ENCODE measurements at places on chromosomes 1 and 21.

DNA sequence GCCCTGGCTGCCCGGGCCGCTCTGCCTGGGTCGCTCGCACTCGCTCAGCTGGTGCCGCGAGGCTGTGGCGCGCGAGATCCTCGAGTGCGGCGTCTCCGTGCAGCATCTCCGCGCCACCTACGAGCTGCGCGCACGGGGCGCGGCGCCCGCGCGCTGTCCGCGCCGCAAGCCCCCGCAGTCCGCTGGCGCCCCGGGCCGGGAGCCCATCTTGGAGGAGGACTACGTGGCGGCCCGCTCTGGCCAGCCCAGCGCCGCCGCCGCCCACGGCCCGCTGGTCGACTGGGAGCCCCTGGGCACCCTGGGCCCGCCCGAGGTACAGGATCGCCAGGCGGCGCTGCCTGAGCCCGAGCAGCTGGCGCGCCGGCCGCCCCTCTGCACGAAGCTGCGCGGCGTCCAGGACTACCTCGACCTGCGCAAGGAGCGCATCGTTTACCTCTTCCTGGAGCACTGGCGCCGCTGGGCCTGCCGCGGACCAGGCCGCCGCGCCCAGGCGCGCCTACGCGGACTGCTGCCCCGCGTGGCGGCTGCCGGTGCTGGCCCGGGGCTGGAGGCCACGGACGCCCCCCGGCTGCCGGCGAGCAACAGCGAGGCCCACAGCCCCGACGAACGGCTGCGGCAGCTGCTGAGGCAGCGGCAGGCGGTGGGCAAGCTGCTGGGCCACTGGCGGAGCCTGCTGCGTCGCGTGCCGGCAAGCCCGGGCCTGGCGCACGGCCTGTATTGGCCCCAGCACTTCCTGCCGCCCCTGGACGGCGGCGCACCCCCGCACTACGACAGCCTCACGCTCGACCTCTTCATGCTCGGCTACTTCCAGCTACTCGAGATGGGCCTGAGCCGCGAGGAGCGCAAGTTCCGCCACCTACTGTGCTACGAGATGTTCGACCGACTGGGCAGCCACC is 10.9 kb downstream of the TNFRSF25 start:
- no peak for DNase-seq

- DNase-seq, result no peak
These were observed 98.3 kb downstream of the DUSP10 start for GRCh38 chr1:221643404-221644144.

DNA sequence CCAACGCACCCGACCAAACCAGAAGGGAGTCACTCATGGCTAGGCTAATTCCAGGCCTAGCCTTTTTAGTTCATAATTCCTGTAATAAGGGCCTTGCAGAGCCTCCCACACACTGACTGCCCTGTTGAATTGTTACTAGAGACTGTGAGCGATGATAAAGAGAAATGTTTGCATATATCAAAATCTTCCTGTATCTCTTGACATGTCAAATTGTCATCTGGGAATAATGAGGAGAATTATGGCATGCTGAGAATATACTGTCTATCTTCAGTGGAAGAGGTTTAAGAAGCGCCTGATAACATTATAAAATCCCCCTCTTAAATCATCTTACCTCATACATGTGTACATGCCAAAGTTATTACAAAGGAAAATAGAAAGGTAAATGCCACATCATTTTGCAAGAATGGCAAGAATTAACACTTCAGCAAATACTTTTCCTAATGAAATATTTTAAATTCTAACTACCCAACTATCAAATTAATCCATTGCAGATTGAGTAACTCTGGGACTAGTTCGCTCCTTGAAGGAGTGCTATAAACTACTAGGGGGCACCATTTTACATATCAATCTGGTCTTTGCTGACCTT is 144.1 kb downstream of the CENPF start:
- DNase-seq, result no peak

GRCh38 chr1:116854403-116854690 is 55.4 kb upstream of the PTGFRN start:
- DNase-seq, result no peak

DNA sequence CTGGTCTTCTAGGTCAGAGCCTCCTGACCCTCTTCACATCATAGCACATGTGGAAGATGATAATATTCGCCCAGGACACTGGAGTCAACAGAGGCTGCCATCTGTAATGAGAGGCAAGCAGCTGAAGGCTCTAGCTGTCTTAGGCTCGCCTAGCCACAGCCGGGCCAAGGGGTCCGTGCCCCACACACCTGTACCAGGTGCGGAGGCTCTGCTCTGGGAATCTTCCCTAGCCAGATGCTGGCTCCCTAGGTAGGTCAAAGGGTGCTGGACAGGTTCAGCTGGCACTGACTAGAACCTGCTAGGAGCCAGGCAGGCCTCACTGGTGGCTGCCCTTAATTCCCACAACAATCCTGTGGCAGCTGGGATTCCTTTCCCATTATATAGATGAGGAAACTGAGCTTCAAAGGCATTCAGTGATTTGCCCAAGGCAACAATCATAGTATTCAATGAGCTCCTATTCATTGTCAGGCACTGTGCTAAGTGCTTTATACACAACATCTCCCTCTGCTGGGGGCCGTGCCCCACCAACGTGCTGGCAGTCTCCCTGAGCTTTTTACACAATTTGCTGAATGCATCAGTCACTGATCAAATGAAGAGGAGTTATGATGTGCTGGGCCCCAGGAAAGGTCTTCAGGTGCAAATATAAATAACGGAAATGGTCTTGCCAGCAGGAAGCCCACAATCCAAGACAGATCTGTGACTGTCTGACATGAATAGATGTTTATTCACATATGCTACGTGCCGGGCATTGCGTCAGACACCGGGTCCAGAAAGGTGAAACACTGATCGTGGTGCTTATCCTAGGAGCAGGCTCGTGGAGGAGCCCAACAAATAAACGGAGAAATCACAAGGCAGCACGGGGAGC is 58.0 kb downstream of the DDX20 start:
- no peak for DNase-seq
